ENCODE measurements at places on chromosomes 12 and 14. TPM values are rescaled to one million over a fixed set of nuclear protein-coding genes. Genes with fewer than 3 reads are reported as not detected.

DNA sequence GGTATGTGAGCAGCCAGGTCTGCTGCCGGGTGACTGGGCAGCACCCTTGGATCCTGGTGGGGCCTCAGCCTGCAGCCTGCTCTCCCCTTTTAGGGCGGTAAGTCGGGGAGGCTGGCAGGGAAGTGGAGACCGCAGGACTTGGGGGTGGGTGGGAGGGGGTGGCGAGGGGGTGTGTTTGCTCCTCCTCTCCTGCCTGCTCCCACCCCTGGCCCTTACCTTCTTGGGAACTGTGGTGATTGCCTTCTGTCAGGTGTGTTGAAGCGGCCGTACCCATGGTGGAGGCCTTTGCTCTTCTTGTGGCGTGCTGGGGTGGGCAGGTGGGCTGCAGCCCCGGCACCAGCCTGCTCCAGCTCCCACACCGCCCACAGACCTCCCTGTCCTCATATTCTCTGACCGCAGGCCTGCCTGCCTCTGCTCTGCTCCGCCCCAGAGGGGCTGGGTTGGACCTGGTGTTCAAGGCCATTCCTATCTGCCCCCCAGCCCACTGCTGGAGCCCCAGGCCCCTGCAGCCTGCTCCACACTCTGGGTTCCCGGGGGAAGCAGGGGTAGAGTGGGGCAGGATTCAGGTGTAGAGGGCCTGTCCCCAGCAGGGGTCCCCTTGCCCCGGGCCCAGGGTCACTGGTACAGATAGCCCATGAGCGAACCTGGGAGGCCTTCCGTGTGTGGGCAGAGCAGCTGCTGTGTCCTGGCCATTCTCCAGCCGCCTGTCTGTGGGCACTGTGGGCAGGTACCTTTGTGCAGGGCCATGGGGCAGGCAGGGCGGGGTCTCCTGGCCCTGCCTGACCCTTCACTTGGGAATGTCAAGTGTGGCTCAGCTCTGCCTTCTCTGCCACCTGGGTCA, 5.2 kb downstream of the TEDC1 start:
- DNase-seq: peak; percentile 62

DNA sequence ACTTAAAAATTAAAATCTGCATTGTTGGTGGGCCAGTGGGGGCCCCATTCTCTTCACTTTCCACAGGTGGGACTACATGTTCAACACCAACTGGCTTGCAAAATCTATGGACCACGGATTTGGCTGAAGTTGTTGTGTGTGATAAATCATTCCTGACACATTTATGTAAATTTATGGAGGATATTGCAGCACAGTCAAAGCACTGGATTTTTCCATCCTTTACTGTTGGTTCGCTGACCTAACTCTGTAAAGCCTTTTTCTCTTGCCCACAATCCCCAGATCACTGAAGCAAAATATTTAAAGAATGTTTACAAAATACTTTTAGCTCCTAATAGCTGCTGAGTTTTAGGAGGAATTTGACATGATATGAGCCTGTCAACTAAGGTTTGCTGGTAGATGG, 219.7 kb upstream of the PRICKLE1 start:
- no peak for DNase-seq

IL23A gene
- 0.81 TPM for total RNA-seq

DNA sequence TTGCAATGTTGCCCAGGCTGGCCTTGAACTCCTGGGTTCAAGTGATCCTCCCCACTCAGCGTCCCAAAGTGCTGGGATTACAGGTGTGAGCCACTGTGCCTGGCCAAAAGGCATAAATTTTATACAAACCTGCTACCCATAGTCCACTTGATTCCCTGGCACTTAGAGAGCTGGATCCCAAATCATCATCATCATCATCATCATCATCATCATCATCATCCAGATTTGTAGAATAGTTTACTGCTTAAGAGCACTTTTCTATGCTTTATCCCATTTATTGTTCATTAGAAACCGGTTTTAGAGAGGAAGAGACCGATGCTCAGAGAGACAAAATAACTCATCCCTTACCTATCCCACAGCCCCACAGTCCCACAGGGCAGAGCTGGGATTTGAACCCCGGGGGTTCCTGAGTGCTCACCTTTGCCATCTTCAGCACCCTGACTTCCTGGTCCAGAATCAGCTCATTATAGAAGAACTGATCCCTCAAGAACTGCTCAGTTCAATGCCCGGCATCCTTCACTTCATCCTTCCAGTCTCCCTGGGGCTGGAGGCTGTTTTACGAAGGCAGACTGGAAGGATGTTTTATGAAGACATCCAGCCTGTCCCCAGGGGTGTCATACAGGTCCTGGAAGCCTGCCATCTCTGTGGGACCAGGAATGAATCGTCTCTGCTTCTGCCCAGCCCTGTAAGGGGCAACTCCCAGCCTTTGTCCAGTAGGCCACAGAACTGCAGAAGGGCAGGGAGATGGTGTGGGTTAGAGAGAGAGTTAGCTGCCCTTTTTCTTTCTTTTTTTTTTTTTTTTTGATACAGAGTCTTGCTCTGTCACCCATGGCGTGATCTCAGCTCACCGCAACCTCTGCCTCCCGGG, 20.2 kb upstream of the OASL start:
- DNase-seq: no peak

DNA sequence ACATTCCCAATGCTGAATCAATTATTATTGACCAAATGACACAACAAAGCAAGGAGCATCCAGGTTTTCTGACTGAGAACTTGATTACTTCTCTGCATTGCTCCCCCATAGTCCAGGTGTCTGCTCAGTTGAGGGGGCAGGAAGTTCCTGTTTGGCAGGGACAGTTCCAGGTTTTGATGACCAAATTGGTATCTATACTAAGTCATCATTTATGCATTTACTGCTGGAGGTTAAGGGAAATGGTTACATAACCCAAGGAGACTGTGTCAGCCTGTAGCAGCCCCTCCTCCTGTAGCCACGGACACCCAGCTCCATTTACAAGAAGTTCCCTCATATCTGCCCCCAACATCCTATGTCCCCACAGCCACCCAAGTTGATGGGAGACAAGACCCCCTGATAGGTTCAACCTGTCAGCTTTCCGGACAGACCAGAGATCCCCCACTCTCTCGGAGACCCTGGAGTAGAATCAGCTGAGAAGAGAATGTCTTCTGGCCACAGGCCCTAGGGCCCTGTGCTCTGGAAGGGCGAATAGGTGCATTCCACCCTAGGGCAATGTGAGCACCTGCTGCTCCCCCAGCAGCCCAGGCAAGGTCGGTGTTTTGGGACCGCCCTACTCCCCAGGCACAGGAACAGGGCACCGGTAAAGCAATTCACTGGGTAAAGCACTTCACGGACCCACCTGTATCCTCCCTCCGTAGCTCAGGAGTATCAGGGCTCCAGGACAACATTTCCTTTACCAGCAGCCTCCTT, 23.6 kb downstream of the IRF2BPL start:
- no peak for DNase-seq

DNA sequence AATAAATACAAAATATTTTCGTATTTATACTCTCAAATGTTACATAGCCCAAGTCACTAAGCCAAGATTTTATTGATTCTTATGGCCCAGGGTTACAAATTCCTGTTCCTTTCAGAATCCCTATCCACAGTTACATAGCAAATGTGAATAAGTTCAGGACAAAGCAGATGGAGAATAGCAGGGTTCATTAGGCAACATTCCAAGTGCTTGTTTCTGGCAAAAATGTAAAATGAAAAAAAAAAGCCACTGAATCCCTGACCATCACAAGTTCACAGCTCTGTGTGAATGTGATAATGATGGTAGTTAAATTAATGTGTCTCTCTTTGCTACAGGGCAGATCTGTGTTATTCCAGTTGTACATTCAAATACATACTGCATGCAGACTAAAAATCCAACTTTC, 74.6 kb downstream of the KCNC2 start:
- DNase-seq: no peak

GRCh38 chr12:42362647-42363260, 36.8 kb downstream of the PPHLN1 start:
- DNase-seq: no peak

PPFIA2 gene
- total RNA-seq: 1.4 TPM

GRCh38 chr12:124675881-124676713, 108.7 kb upstream of the NCOR2 start:
- DNase-seq: no peak

GXYLT1 gene
- total RNA-seq: 15.7 TPM

TMEM253 gene
- total RNA-seq: 0.67 TPM

DNA sequence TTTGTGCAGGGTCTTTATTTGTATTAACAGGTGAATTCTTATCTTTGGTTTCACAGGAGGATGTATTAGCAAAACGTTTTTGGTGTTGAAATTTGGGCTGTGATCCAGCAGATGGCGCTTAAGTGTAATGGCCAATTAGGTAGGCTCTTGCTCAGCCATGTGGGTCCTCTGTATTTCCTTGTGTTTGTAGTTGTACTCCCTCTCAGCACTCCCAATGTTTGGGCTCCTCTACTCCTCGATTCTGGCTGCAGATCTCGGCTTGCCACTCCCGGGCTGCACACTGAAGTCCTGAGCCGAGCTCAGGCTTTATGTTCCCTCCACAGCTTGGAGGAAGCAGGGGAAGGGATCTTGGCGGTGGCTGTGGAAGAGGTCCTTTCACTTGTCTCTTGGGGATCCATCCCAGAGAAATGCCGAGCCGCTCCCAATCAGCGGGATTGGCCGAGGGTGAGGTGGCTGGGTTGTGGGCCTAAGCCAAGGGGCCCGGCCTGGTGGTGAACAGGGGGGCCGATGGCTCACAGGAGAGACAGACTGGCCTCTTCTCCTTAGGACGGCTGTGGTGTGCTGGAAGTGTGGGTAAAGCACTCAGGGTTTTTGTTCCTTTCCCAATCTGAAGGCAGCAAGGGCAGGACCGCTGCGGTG, 133.7 kb downstream of the AEBP2 start:
- no peak for DNase-seq

FGF23 gene
- not detected for total RNA-seq

GRCh38 chr12:43551279-43551970, 578 bp downstream of the ADAMTS20 start:
- DNase-seq: no peak

POTEG gene
- not detected for total RNA-seq

DNA sequence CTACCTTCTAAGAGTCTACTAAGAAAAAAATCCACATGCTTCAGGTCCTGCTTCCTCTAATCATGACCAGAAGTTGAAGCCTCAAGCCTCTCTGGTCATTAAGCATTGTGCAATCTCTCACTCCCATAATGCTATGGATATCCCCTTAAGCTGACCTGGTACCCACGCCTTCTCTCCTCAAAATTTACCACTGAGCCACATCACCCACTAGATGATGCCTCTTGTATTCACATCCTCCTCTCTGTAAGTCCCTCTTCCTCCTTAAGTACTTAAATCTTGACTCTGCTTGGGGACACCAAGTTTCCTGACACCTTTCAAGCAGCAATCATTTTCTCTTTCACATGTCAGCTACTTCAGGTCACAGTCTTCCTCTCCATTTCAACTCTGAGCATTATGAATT, 9.8 kb downstream of the GALNT4 start:
- DNase-seq: no peak

LMNTD1 gene
- total RNA-seq: not detected

Data from upper lobe of right lung (tissue), 1 donor.